ENCODE measurements at places on chromosomes 5 and 9.
A peak's percentile ranks its signal among the peaks of the same experiment; 100 is the strongest.

GRCh38 chr5:56515011-56515410 lies 281.9 kb upstream of the ANKRD55 start:
- DNase-seq = no peak

GRCh38 chr9:22079873-22080341 lies 70.8 kb upstream of the CDKN2B start:
- no peak for DNase-seq

- no peak for DNase-seq
Measured at GRCh38 chr5:116842514-116842961, 267.9 kb upstream of the SEMA6A start.

DNA sequence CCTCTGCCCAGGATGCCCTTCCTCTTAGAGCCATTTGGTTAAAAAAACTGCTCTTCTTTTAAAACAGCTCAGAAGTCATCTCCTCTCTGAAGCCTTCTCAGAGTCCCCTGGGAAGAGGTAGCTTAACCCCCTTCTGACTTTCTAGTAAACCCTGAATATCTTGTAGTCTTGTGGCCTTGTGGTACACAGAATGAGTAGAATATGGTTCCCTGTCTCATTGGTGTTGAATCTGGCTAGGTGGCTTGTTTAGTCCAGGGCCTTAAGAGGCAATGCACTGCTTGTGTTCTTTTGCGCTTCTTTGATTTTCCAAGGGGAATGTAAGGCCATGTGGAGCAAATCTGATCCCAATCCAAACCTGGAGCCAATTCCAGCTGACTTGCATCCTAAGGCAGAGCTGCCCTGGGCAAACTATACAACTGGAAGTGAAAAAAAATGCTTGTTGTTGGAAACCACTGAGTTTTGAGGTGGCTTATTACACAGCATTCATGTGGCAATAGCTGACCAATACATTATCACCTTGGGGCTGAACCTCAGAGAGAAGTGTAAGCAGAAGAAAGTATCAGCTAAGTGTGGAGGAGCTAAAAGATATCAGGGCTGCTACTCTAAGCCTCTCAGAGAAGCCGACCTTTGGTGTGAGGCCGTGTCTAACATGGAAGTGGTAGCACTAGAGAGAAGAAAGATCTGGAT lies 31.0 kb downstream of the ALG2 start:
- no peak for DNase-seq

GRCh38 chr9:4137681-4138099 lies 162.2 kb downstream of the GLIS3 start:
- DNase-seq = peak; percentile 47

DNA sequence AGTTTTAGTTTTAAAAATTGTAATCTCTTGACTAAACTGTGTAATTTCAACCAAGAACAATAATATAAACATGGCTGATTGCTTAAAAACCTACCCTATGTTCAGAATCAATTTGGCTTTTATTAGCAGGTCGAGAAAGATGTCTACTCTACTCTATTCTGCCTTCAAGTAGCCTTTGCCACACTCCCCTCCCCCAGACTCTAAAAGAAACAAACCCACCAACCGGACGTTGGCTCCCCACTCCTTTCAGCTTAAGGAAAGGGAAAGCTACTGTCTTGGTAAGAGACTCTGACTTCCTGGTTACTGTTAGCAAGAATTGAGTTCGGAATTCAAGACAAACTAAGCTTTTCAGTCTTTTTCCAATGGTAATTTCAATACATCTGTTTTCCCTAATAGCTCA lies 46.7 kb downstream of the TNFAIP8 start:
- DNase-seq = no peak

- DNase-seq = no peak
Measured at GRCh38 chr9:114048533-114049415, 29.3 kb downstream of the AMBP start.

DNA sequence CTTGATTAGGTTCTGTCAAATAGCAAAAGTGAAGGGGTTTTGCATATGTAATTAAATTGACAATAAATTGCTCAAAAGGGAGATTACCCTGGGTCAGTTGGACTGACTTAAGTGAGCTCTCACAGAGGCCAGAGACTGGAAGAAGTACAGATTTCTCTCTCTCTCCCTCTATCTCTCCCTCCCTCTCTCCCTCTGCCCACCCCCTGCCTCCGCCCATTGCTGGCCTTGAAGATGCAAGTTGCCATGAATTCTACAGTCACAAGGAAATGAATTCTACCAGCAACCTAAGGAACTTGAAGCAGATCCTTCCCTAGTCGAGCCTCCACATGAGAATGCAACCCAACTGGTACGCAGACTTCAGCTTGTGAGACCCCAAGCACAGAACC lies 119.2 kb downstream of the LPAR1 start:
- DNase-seq = no peak

- DNase-seq = no peak
Measured at GRCh38 chr5:45410304-45410995, 285.7 kb downstream of the HCN1 start.

- DNase-seq = no peak
Measured at GRCh38 chr5:107370396-107370968, 300.3 kb downstream of the EFNA5 start.

- no peak for DNase-seq
Measured at GRCh38 chr5:16924206-16924605, 11.9 kb downstream of the MYO10 start.

- DNase-seq = no peak
Measured at GRCh38 chr5:168288349-168289245, 2.8 kb upstream of the WWC1 start.

GRCh38 chr9:117214416-117214815 lies 200.4 kb downstream of the ASTN2 start:
- no peak for DNase-seq

DNA sequence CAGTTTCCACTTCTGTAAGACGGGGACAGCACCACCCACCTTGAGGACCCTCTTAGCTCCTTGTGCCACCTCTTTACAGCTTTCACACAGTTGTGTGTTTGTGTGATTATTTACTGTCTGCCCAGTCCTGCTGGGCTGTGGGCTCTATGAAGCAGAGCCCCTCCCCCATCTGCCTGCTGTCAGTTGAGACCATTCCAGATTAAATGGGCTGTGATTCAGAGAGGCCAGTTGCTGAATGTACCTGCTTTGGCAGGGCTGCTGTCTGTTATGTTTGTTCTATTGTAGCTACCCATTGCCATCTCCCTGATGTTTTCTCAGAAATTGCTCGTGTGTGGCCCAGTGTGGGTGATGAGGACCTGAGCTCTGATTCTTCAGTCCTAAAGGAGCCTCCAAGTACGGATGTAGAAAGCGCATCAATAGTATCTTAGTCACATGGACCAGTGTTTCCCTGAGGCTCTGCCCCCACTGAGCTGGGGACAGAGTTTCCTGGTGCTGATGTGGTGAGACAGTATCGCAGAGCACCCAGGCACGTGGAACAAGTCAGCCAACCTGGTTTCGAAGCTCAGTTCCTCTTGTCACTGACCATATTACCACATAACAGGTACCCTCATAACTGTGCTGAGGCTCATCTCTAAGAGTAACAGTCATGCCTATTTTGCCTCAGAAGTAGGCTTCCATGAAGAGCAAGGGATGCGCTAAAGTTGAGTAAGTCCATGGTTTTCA lies 3.7 kb downstream of the ANGPTL2 start:
- DNase-seq = no peak

GRCh38 chr9:136931611-136932130 lies 12.9 kb downstream of the FBXW5 start:
- no peak for DNase-seq

- no peak for DNase-seq
Measured at GRCh38 chr5:83472508-83473345, 1.2 kb downstream of the VCAN start.

DNA sequence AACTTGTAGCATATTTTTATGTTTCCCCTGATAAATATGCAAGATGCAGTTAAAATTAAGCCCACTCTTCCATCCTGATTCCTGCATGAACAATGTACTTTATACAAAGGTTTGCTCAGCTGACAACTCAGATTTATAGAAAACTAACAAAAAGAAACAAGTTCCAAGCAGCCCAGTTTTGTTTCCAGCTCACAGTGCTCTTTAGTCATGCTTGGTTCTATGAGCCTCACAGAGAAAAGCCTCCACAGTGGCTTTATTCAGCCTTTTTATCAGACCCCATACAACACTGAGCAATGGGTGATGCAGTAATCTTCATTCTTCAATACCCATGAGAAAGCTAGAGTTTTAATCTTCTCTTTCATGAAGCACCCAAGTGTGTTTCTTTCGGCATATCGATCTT lies 329.6 kb downstream of the SLCO4C1 start:
- DNase-seq = no peak

- no peak for DNase-seq
Measured at GRCh38 chr5:111385051-111385450, 127.3 kb downstream of the STARD4 start.

DNA sequence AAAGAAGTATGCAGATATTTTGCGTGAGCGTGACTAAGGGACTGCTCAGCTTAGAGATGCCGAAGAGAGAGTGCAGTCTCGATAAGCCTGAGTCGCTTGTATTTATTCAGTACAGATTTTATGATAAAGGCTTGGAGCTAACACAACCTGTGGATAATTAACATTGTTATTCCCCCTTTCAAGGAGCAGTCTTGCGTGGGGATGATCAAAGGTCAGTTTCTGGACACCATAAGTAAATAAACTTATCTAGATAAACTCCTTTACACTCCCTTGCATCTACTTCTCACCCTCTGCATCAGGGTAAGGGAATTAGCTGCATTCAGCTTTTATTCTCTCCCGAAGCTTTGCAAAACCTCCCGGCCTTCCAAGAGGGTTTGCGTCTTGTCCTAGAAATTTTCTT lies 357.8 kb upstream of the ST8SIA4 start:
- no peak for DNase-seq

GRCh38 chr9:135297456-135298075 lies 182.0 kb upstream of the PPP1R26 start:
- no peak for DNase-seq

GRCh38 chr5:174300118-174300940 lies 254.8 kb downstream of the NSG2 start:
- no peak for DNase-seq

DNA sequence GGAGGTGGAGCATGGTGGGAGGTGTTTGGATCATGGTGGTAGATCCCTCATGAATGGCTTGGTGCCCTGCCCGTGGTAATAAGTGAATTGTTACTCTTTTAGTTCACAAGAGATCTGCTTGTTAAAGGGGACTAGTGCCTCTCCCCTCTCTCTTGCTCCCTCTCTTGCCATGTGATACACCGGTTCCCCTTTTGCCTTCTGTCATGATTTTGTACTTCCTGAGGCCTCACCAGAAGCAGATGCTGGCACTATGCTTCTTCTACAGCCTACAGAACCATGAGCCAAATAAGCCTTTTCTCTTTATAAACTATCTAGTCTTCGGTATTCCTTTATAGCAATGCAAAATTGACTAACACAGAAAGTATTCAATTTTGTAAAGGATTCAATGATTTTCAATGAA lies 817.1 kb downstream of the TLR4 start:
- DNase-seq = no peak

DNA sequence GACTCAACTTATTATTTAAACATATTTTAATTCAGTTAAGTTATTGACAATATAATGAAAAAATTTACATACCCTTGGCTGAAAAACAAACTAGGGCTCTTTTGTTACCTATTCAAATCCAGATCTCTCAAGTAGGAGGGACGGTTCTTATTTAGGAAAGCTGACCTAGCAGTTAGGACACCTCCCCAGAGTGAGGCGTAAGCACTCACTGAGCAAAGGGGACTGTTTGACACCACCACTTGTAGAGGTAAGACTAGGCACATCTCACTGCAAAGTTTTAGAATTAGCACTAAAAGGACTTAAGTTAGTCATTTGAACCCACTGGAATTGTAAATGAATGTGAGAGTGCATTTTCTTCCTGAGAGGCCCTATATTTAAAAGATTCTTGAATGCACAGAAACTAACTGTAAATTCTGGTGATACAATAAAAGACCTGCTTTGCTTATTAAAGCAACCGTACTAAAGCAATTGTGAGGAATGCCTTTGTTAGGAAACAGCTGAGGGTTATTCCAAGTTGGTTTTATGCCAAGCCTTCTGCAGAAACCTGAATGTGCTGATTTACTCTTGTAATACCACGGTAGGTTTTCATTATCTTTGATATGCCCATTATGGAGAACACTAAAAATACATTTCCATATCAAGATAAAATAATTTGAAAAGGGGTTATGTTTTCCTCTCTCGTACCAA lies 16.2 kb downstream of the HACD4 start:
- no peak for DNase-seq

DNA sequence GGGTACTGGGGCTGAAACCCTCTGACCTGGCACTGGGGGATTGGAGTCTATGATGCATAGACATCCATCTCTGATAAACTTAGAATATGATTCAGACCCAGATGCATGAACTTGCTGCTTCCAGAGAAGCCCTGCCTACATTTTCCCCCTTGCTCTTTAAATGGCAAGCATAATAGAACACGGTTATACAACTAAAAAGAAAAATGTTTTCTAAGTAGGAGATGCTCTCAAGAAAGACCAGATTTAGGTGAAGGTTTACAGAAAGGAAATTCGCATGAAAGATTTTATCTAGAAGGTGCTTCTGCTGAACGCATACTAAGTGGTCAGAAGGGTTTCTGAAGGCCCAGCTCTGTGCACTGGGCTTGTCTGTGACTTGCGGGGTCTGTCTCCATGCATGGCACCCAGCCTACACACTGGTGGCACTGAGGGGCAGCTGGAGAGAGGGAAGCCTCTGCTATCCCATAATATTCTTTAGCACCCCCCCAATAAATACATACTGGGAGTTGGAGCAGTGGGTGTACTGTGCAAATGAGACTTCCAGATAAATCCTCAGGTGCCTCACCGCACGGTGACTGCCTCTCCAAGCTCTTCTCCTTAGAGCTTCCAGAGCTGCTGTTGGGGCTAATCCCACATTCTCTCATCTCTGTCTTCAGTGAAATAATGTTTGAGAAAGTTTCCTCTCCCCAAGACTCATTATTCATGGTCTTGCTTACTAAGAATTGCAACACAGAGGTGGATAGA lies 114.6 kb downstream of the FSTL4 start:
- no peak for DNase-seq

- DNase-seq = no peak
Measured at GRCh38 chr9:81379655-81380054, 309.7 kb downstream of the TLE1 start.

DNA sequence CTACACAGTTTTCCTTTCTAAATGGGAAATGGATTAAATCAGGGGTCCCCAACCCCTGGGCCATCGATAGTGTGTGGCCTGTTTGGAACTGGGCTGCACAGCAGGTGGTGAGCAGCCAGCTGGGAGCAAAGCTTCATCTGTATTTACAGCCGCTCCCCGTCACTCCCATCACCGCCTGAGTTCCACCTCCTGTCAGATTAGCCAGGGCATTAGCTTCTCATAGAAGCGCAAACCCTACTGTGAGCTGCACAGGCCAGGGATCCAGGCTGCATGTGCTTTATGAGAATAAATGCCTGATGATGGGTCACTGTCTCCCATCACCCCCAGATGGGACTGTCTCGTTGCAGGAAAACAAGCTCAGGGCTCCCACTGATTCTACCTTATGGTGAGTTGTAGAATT lies 41.2 kb upstream of the FLT4 start:
- no peak for DNase-seq

Measured in GM04504 (cell line).